ENCODE measurements at places on chromosomes 12 and 14.
A peak's percentile ranks its signal among the peaks of the same experiment; 100 is the strongest.

DNA sequence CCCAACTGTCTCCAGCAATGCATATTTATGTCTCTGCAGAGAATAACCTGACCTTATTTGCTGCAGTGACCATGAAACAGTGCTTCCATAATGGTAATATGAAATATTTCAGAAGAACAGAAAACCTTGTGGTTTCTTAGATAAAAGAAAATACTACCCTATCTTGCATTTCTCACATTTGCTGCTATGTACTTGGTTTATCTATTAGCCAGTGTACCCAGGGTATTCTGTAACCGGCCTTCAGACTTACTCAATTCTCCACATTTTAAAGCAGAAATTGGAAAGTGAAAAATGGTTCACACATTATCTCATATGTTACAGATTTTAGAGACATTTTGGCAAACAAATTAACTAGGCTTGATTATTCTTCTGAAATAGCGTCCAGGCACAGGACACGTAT, 57.9 kb upstream of the CCDC91 start:
- no peak for DNase-seq

DNA sequence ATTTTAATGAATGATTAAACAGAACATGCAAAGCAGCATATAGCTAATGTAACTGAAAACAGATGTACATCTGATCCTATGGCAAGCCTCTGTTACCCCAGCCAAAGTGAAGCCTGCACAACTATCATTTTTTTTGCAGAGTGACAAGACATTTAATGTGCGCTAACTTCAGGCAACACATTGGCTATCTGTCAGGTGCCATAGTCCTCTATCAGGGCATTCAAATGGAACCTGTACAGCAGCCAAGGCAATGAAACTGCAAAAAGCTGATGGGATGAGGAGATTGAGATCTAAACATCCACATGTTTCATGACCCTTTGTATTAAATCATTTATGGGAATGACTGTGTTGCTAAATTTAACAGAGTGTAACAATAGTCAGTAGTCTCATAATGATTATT, 1088.5 kb upstream of the TMEM132C start:
- DNase-seq = no peak

- DNase-seq = no peak
Observed at GRCh38 chr14:100733152-100733850, 6.6 kb downstream of the DLK1 start.

DNA sequence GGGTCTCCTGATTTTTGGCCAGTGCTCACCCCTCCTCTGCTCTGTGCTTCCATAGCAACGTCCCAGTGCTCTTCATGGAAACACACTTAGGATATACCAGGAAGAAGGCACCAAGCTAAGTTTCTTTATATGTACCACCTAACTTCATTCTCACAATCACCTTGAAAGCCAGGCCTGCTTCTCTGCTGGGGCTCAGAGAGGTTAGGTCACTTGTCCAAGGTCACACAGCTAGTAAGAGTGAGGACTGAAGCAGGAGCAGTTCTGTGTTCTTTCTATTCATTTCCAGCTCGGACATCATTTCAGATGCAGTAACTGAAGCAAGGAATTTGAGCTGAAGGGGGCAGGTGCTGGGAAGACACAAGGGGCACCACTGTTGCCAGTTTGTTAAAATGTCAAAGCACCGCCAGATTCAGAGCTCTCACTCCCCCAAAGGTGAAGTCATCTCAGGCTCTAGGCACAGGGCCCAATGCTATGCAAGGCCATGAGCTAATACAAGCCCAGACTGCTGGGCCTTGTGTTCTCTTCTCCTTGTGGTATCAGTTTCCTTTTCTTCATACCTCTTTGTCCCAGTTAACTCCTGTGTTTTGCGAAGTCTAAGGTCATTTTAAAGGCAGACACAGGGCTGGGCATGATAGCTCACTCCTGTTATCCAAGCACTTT, 19.7 kb upstream of the YY1 start:
- DNase-seq = no peak

GRCh38 chr14:50603565-50603964, 43.6 kb downstream of the ATL1 start:
- no peak for DNase-seq

DNA sequence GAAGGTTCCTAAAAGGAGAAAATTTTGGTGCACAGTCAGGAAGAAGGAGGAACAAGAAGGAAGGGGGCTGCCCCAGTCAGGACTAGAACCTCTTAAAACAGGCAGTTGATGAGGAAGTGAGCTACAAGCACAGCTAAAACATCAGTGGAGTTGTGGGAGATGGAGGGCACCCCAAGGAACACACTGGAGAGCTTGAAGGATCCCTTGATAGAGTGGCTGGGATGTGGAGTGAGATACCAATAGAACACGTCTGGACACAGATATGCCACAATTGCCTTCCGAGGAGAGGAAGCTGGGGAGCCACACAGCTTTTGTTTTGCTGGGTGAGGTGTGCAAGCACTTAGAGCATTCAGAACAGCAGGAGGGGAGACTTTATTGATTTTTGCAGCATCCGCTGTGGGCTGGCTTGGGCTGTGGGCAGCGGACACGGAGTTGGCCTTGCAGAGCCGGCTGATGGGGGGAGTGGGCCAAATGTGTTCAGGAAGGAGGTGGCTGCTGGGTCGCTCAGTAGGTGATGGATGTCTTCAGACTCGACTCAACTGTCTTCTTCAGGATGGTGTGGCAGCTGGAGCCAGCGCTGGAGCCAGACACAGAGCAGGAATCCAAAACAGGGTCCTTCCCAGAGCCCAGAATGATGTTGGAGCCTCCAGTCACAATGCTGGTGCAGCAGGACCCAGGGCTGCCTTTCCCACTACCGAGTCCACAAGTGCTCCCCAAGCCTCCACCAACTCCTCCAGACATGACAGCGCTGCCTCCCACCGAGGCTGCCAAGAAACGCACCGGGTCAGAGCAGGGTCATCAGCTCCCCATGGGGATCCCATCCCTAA, 4.7 kb upstream of the KRT79 start:
- peak; percentile 86 for DNase-seq

DNA sequence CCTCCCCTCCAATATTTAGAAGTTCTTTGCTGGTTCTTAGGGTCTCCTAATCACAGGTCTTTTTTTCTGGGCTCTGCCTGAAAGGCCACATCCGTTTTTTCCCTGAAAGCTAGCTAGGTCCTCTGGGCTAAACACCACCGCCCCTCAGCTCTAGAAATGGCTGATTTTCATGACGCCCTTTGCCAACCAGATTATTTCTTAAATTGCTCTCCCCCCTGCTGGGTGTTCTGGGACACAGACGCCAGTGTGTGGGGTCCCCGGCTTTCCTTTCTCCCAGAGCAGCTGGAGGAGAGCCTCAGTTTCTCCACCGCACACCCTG, 45.3 kb upstream of the ATP23 start:
- peak; percentile 52 for DNase-seq

DNA sequence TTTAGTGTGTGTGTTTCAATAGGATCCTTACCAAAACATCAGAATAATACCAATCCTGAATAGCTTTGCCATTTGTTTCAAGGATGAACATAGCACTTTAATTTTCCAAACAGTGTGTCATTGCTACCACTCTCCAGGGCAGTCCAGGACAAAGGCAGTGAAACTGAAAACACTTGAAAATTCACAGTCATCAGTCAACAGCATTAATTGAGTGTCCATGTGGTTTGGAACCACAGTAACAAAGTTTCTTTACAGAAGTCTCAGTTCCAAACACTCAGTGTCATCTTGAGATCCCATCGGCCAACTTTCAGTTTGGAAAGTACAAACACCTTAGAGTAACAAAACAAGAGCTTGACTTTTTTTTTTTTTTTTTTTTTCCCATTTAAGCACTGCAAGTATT, 228.4 kb upstream of the SOX5 start:
- DNase-seq = no peak

GRCh38 chr14:89445273-89445973, 28.4 kb upstream of the FOXN3 start:
- no peak for DNase-seq

DNA sequence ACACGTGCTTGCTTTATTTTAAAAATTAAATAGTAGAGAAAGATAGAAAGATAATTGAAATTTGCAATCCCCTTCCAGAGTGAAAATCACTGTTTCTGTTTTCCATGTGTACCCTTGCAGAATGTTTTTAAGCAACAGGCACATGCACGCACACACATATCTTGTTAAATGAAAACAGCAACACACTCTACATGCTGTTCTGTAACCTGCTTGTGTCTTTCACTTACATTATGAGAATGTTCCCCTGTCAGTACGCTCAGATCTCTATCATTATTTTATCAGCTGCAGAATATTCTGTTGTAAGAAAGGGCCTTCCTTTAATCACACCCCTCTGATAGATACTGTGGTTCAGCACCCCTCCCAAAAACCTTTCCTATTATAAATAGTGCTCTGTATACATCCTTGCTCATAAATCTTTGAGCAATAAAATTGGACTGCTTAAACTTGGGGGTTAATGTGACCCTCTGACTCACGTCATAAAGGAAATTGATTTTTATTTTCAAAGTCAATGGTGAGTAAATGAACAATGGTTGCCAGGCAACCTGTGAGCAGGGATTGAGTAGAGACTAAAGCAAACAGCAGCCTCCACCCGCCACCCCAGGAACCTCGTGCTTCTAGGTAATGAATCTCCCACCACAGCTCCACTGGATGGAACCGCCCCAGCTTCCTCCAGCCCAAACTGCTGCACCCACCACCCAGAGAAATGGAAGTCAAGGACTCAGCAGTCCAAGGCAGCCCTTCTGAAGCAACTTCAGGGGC, 31.9 kb upstream of the CHGA start:
- DNase-seq = peak; percentile 84

DNA sequence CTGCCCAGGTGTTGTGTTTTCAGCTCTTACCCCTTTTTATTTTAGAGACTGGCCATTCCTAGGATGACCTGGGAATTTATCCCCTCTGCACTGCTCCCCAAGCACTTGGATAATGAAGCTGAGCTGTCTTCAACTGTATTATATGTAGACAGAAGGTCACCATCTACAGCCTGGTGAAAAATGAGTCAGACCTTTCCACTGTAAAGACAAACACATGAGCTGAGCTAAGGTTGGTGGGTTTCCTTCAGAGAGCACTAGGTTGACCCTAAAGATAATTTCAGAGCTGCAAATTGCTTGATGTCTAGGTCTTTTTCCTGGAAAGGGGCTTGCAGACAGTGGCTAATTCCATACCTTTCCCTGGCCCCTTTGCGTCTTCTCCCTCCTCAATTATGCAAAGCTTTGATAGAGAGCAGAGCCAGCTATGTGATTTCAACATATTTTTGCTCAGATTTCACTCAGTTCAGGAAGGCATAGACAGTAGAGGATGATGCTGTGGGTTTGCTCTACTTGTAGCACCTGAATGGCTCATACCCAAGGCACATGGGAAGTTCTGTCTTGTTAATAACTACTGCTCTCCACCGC, 9.2 kb upstream of the IKZF4 start:
- DNase-seq = no peak

- no peak for DNase-seq
Observed at GRCh38 chr12:3536096-3536875, 45.3 kb downstream of the PRMT8 start.

DNA sequence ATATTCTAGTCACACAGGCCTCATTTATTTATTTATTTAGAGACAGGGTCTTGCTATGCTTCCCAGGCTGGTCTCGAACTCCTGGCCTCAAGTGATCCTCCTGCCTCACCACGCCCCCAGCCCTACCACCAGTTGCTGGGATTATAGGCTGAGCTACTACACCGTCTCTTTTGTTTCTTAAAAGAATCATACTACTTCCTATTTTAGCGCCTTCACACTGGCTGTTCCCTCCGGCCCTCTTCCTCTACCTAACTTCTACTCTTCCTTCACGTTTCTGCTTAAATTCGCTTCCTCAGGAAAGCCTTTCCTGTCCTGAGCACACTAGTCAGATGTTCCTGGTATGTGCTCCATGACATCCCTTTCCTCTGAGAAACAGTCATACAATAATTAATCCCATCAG, 6.4 kb upstream of the MRPL42 start:
- no peak for DNase-seq

DNA sequence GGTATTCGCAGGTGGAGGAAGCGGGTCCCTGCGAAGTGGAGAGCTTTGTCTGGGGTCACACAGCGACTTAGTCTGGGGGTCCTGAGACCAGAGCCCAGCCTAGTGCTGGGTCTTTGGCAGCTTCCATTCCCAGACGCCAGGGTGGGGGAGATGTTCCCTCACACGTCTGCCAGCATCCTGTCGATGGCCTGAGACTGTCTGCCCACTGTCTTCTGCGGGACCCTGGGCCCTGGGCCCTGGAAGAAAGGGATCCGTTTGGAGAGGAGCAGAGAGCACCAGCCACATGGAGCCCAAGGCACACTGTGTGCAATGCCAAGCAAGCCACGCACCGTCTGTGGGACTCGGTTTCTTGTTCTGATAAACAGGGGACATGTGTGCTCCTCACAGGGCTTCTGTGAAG, 197.2 kb downstream of the KIF26A start:
- no peak for DNase-seq

DNA sequence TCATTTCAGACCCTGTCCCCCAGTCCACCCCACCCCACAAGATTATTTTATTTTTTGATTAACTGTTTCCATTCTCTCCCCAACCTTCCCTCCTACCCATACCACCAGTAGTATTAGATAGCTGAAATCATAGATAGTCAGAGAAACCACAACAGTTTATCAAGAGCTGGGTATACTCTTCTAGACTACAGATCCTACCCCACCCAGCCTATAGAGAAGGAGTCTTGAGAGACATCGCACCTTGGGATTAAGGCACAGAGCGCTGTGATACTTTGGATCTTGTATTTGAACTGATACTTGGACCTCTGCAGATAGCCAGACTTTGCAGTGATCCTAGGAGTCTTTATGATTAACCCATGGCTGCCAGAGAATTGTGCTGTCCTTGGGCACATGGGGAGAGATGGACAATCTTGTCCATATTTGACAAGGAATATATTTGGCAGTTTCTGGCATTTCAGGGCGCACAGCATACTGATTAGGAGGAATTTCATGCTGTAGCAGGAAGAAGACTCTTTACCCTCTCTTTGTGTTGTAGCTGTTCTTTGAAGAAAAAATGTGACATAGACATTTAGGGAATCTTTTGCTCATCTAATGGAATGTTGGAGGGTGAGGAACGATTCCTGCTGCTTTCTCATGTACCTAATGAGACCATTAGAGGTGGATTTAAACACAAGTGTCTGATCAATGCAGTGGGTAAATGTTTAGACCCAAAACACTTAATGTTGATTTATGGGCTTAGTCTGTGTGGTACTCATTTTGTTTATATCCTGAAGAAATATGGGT, 982 bp downstream of the RBMS2 start:
- no peak for DNase-seq

DNA sequence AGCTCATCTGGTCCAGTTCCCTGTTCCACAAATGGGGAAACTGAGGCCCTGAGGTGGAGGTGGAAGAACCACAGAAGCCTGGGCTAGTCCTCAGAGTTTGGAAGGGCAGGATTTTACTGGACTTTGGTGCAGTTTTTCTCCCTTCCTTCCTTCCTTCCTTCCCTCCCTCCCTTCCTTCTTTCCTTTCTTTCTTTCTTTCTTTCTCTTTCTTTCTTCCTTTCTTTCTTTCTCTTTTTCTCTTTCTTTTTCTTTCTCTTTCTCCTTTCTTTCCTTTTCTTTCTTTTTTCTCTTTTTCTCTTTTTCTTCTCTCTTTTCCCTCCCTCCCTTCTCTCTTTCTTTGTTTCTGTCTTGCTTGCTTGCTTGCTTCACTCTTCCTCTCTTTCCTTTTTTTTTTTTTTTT, 95.7 kb upstream of the TBX3 start:
- DNase-seq = no peak
